A549 treated with dexamethasone at 1 μM for 4 hours (cell line): ENCODE measurements at places on chromosomes 4 and X. TPM values are rescaled to one million over a fixed set of nuclear protein-coding genes. Genes with fewer than 3 reads are reported as not detected.

EGFL6 gene
- total RNA-seq: 0.05 TPM in 1 of 5 replicates, not detected in the others

CHRNA9 gene
- 0.90 to 1.7 TPM (median 1.3 TPM) in 5 replicates for total RNA-seq

SLC38A5 gene
- total RNA-seq: 0.08 to 0.24 TPM (median 0.18 TPM) in 4 of 5 replicates, not detected in the other

TMSB15A gene
- total RNA-seq: 0.34 to 1.6 TPM (median 0.55 TPM) in 5 replicates

FDCSP gene
- not detected in 5 replicates for total RNA-seq

RTL3 gene
- total RNA-seq: 0.09 to 0.16 TPM (median 0.11 TPM) in 5 replicates

HS6ST2 gene
- 0.08 to 0.21 TPM (median 0.15 TPM) in 5 replicates for total RNA-seq

KIF4A gene
- total RNA-seq: 23.8 to 29.9 TPM (median 27.9 TPM) in 5 replicates

LRIT3 gene
- total RNA-seq: 0.03 to 0.06 TPM (median 0.04 TPM) in 4 of 5 replicates, not detected in the other

PITX2 gene
- total RNA-seq: 0.46 to 0.91 TPM (median 0.75 TPM) in 5 replicates

RGS12 gene
- 8.2 to 11.6 TPM (median 10.0 TPM) in 5 replicates for total RNA-seq

MAP7D3 gene
- total RNA-seq: 12.2 to 16.6 TPM (median 15.4 TPM) in 5 replicates

CAMK2D gene
- 12.6 to 20.2 TPM (median 15.9 TPM) in 5 replicates for total RNA-seq

DGKK gene
- total RNA-seq: not detected in 5 replicates

RAB40A gene
- total RNA-seq: 0.05 to 0.13 TPM (median 0.09 TPM) in 4 of 5 replicates, not detected in the other

SHOX gene
- total RNA-seq: 0.02 to 0.05 TPM (median 0.04 TPM) in 4 of 5 replicates, not detected in the other

CYLC1 gene
- total RNA-seq: not detected in 5 replicates

CXCL5 gene
- 24.2 to 32.4 TPM (median 25.3 TPM) in 5 replicates for total RNA-seq

PASD1 gene
- total RNA-seq: 0.02 to 0.07 TPM in 2 of 5 replicates, not detected in the others

P2RY4 gene
- total RNA-seq: not detected in 5 replicates

LNX1 gene
- total RNA-seq: 0.04 to 0.08 TPM in 2 of 5 replicates, not detected in the others

FAM47A gene
- total RNA-seq: not detected in 5 replicates

NEIL3 gene
- 6.8 to 9.2 TPM (median 8.9 TPM) in 5 replicates for total RNA-seq

TCEAL3 gene
- 15.5 to 24.2 TPM (median 19.0 TPM) in 5 replicates for total RNA-seq

USP27X gene
- total RNA-seq: 3.5 to 5.0 TPM (median 3.9 TPM) in 5 replicates

VCX gene
- 0.13 TPM in 1 of 5 replicates, not detected in the others for total RNA-seq

RBM46 gene
- not detected in 5 replicates for total RNA-seq

MAGEA11 gene
- total RNA-seq: not detected in 5 replicates

CFAP47 gene
- 0.01 to 0.02 TPM in 2 of 5 replicates, not detected in the others for total RNA-seq

ADH1A gene
- total RNA-seq: not detected in 5 replicates

KDR gene
- 0.14 to 0.20 TPM (median 0.15 TPM) in 5 replicates for total RNA-seq

WDFY3 gene
- total RNA-seq: 6.4 to 13.7 TPM (median 10.4 TPM) in 5 replicates

TXK gene
- 0.08 to 0.26 TPM (median 0.14 TPM) in 5 replicates for total RNA-seq

GUCY1A1 gene
- total RNA-seq: not detected in 5 replicates

NPFFR2 gene
- not detected in 5 replicates for total RNA-seq

CXCL11 gene
- 0.07 to 0.31 TPM (median 0.18 TPM) in 5 replicates for total RNA-seq

SMIM31 gene
- 0.14 to 0.17 TPM in 2 of 5 replicates, not detected in the others for total RNA-seq
